ENCODE measurements at places on chromosomes 11 and 22.

DNA sequence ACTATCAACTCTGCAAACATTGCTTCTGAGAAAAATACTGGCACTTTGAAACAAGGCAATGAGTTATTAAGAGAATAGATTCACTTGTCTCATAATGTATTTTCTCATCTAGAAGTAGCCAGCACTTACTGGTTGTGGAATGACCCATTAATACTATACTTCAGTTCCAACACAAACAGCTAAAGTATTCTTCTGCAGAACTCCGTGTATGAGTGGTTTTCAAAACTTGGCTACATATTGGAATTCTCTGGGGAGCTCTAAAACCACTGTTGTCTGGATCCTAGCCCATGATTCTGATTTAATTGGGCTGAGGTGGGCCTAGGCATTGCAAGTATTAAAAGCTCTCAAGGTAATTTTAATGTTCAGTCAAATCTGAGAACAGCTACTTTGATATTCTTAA, 1416.4 kb upstream of the RAG2 start:
- DNase-seq, result no peak

- DNase-seq, result peak; percentile 70
Measured at GRCh38 chr22:49962012-49962750, 1.6 kb downstream of the PIM3 start.

- DNase-seq, result no peak
Measured at GRCh38 chr22:45155050-45155840, 8.5 kb upstream of the NUP50 start.

DNA sequence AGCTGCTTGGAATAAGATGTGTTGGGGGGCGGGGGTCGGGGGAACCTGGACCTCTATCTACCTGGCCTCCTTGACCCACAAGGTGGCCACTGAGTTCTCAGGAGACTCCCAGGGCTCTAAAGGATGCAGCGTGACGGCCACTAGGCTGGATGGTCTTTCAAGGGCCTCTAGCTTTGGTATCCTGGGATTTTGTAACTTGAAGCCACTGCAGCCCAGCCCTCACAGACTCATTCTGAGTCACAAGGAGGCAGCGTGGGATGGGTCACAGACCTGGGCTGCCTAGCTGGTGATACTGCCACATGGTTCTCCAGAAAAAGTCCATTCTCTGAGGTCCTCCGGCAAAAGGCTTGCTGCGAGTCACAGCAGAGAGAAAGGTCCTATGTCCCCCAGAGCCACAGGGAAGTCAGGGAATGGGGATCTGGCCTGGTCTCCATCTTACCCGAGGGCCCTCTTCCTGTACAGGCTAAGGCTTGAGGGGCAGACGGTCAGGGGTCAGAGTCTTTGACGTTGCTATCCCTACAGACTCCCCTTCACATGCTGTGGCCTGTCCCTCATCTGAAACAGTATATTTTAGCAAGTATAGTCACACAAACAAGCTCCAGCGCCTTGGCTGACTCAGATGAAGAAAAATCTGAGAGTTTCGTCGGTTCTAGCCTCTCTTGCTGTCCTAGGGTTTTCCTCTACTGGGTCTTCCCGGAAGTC, 52.4 kb downstream of the KCNC1 start:
- no peak for DNase-seq

- DNase-seq, result no peak
Measured at GRCh38 chr11:18320617-18321016, 1.3 kb downstream of the HPS5 start.

GRCh38 chr11:96134602-96135001, 208.4 kb downstream of the MAML2 start:
- no peak for DNase-seq

- DNase-seq, result no peak
Measured at GRCh38 chr22:22684580-22685561, 40.5 kb downstream of the GGTLC2 start.

DNA sequence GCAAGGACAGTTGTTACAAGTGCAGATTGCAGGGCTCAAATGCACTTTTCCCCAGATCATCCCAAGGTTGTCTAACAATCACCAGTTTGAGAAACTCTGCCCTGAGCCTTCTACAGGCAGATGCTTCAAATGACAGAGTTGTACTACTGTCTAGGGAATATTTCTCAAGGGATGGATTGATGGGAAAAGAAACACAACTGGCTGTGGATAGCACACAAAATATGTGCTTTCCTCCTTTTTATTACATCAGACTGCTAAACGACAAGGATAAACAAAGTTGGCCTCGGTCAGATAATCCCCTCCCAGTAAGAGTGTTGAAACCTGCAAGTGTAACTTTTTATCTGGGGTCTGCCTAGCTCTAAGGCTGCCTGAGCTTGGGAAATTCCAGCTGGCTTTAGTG, 46.6 kb upstream of the SORL1-AS1 start:
- no peak for DNase-seq

DNA sequence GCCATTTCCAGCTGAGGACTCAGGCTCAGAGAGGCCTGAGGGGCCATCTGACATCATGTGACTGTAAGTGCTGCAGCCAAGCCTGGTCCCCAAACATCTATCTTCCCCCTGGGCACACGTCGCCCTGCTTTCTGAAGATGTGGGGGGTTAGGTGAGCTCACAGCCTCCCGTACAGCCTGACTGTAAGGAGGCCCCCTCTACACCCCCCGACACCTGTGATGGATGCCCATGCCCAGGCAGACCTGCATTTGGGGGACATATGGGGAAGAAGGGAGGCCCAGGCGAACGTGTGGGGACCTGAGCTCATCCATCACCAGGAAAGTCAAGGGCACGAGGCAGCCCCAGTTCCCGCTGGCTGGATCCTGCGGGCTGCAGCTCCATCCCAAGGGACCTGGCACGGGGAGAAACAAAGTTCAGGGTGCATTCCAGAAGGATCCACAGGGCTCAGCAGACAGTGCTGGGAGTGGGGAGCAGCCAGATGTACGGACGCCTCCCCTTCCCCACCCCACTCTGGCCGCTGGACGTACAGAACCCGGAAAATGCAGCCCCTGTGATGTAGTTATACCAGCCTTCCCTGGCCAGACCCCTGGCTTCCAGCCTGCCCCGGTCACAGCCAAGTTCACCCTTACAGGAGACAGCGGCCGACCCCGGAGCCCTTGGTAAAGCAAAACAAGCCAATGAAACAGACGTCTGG, 1431.4 kb downstream of the BRD1 start:
- no peak for DNase-seq

GRCh38 chr22:24859587-24859986, 53.6 kb downstream of the SGSM1 start:
- no peak for DNase-seq

DNA sequence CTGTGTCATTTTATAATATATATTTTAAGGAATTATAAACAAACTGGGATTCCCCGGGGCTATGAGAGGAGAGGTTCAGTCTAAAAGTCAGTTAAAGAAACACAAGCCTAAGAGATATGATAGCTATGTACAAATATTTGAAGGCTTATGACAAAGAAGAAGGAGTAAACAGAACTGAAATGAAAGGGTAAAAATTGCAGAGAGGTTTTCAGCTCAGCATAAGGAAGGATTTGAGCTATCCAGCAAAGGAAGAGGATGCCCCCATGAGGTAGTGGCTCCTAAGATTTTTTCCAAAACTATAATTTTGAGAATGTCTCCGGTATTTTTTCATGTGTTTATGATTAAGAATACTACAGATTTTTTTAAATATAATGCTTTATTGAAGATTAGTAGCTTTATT, 57.9 kb upstream of the ANGPTL5 start:
- DNase-seq, result no peak

- DNase-seq, result no peak
Measured at GRCh38 chr11:3671334-3672254, at the start of gene CHRNA10. Gene CHRNA10, minus strand, starts transcription at chr11:3671384. Its CDS starts 72 bp downstream, at chr11:3671312.

GRCh38 chr11:561148-562003, 606 bp downstream of the RASSF7 start:
- no peak for DNase-seq

GRCh38 chr11:80722629-80723028, 1281.8 kb upstream of the TENM4 start:
- no peak for DNase-seq

DNA sequence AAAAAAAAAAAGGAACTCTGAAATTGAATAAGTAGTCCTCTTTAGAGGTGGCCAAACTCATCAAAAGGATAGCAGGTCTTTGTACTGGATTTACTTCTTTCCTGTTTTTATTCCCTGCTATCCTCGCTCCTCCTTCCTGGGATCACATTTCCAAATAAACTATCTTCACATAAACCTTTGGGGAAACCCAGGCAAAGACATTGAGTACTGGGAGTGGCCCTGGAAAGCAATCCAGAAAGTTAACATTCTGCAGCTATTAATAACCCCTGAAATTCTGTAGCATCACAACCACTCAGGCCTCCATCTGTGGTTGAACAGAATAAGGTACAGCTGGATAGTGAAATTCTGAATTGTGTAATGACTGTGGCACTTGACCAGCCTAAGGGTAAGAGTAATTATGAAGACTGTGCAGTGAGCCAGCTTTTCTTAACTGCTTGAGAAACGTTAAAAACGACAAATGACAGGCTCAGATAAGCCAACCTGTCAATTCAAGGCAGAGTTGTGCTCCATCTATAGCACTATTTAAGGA, 58.8 kb downstream of the ISX start:
- DNase-seq, result no peak

GRCh38 chr11:110728476-110728875, 16.2 kb upstream of the ARHGAP20 start:
- DNase-seq, result no peak

- DNase-seq, result no peak
Measured at GRCh38 chr22:46833228-46833627, 70.8 kb downstream of the TBC1D22A start.

- DNase-seq, result no peak
Measured at GRCh38 chr11:78720281-78720989, 145.8 kb upstream of the NARS2 start.

DNA sequence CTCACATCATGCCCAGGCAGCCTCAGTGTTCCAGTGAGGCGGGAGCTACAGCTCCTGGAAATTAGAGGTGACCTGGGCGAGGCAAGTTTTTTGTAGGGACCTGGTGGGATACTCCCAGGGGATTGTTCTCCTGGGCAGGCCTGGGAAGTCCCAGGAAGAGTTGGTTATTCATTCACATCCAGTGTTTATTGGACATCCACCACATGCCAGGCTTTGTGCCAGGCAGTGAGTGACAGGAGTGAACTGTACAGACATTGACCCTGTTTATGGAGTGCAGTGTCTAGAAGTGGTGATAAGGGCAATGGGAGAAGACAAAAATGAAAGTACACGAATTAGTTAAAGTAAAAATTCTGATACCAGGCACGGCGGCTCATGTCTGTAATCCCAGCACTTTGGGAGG, 29.4 kb downstream of the YWHAH start:
- no peak for DNase-seq

DNA sequence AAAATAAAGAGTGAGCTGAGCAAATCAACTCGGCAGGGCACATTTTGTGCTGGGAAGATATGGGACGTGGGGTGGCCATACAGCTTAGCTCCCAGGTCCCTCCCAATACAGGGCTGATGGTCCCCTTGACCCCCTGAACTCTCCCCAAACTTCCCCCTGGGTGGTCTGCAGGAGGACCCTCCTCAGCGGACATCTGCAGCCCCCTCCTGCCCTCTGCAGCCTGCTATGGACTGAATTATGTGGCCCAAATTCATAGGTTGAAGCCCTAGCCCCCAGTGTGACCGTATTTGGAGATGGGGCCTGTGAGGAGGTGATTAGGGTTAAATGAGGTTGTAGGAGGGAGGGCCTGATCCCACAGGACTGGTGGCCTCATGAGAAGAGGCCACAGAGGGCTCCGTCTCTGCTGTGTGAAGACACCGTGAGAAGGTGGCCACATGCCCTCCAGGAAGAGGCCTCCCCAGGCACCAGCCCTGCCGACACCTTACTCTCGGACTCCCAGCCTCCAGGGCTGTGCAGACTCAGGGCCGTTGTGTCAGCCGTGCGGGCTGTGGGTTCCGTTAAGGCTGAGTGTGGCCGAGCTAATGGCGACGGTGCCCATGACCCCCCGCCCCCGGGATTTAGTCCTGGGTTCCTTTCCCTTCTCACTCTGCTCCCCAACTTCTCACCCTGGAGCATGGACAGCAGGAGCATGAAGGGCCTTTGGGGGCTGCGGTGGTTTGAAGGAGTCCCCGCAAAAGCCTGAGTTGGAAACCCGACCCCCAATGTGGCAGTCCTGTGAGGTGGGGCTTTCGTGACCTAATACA, 1042.8 kb downstream of the BRD1 start:
- no peak for DNase-seq

DNA sequence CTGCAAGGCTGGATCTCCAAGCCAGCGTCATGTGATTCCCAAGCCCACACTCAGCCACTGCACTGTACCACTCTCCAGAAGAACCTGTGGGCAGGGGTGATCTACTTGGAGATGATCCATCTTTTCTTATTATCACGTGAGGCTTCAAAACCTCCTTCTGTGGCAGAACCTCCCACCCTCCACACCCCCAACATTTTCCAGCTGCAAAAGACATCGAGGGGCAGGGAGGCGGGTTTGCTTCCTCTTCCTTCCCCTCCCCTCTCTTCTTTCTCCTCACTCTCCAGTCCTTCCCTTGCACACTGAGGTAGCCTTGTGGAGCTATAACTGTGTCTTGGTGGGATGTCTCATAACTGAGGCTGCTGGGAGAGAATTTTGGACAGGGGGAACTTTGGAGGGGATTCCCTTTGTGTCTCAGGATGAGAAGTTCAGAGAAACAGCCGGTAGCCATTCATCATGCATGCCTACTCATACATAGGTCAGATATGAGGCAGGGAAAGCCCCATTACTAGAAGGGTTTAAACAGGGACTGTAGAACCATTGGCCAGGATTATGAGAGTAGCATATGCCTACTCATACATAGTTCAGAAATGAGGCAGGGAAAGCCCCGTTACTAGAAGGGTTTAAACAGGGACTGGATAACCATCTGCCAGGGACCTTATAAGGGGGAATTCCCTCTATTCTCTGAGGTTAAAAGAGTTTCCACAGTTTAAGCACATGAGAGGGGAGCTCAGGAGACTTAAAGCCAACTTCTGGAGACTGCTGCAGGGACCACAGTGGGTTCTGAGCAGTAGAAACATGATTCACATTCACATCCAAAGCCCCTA, 420.7 kb upstream of the CADM1 start:
- DNase-seq, result no peak

DNA sequence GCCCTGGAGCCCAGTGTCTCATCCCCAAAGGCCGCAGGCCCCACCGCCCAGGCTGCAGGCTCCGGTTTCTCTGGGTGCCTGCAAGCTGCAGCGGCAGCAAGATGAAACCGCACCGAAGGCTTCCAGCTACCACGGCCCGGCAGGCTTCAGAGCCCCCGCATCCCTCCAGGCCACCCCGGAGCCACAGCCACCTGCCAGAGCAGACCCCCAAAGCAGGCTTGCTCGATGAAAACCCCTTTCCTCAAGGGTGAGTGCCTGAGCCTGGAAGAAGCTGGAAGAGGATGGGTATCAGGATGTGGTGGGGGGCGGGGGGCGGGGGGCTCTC, 24.5 kb upstream of the GNB1L start:
- DNase-seq, result no peak

GRCh38 chr11:82080160-82080559, 653.5 kb downstream of the FAM181B start:
- DNase-seq, result no peak
